ENCODE measurements at places on chromosomes 6 and 20.

- no peak for DNase-seq
These were observed 17.9 kb downstream of the HLA-G start for GRCh38 chr6:29845405-29846006.

GRCh38 chr6:64973142-64973541, 733.9 kb downstream of the EYS start:
- no peak for DNase-seq

GRCh38 chr6:55937261-55937947, 62.0 kb upstream of the BMP5 start:
- DNase-seq: no peak

DNA sequence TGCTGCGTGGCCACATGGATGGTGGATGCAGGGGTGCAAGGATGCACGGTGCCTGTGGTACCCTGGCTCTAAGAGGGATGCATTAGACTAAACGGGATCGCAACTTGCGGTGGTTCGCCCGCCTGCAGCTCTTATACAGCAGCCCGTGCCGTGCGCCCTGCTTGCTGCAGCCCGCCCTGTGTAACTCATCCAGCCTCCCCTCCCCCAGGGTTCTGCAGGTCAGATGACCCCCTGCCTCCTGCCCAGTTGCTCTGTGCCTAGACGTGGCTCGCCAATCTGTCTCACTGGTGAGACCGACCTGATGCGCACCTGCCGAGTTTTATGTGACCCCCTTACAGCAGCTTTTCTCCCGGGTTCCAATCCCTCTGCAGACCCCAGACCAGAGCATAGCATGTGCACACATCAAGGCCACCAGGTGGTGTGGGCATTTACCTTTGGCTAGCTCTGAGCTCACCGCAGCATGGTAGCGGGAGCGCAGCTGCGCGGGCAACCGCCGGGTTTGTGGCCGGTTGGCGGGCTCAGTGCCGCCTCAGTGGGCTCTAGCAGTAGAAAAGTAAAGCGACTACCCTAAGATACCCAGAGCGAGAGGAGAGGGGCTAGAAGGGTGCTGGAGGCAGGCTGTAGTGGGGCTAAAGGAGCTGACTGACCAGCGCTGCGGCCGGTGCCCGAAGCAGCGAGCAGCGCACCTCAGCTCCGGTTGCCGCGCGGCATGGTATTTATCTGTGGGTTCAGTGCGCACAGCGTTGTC, 693 bp upstream of the GNAS-AS1 start:
- DNase-seq: no peak

DNA sequence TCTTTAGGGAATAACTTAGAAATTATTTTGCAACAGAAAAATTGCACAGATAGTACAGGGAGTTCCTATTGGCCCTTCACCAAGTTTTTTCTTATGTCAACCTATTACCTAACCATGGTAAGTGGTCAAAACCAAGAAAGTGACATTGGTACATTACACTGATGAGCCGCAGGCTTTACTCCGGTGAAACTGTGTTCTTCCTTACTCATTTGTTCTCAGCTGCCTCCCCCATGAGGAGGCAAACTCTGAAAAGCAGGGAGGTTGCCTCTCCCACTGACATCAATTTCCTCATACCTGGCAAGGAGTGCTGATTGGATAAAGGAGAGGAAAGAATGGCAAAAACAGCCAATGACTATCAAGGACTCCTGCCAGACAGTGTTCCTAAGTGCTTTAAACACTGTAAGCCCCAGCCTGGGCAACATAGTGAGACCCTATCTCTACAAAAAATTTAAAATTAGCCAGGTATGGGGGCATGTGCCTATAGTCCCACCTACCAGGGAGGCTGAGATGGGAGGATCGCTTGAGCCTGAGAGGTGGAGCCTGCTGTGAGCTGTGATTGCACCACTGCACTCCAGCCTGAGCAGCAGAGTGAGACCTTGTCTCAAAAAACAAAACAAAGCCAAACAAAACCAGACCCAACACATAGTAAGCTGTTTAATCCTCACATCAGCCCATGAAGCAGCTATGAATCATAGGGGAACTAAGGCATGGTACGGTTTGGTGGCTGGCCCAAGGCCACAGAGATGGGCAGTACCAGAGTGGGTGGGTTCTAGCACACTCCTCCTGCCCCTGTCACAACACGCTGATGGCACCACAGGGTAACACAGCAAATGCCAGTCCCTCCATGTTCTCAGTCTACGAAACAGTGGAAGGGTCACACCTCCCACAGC, 24.7 kb downstream of the C20orf203 start:
- no peak for DNase-seq

DNA sequence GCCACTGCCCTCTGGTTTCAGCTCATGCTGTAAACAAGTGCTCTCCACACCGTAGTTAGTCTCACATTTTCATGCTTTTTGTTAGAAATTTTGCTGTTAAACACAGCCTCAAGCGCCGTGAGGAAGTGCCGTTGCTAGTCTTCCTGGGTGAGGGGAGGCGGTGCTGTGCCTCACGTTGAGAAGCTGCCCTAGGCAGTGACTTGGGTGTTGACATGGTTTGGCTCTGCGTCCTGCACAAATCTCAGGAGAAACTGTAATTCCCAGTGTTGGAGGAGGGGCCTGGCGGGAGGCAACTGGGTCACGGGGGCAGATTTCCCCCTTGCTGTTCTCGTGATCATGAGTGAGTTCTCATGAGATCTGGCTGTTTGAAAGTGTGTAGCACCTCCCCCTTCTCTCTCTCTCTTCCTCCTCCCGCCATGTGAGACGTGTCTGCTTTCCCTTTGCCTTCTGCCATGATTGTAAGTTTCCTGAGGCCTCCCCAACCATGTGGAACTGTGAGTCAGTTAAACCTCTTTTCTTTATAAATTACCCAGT, 95.8 kb downstream of the ERMARD start:
- DNase-seq: no peak

DNA sequence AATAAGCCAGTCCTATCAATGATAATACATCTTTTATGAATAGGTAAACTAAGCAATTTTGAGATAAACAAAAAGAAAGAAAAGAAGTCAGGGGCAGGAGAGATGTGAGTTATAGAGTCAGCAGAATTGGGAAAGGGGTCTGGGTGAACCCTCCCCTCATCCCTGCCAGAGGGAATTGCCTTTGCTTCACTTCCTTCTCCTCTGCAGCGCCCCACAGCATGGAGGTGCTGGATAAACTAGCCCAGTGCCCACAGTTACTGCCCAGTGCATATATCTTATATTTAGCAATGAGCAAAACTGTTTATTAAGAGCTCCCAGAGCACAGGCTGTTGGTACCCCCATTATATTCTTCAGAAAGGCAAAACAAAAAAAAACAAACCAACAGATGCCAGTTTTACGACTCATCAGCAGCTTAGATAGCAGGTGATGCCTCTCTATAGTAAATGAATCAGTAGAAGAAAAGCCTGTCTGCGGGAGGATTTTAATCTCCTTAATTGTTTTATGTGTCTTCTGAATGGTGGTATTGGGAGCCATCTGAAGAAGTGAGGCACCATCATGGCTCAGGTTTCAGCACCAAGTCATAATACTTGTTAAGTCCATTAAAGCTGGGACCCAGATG, 419.2 kb downstream of the EPM2A start:
- no peak for DNase-seq

- DNase-seq: no peak
These were observed 13.5 kb upstream of the BMP5 start for GRCh38 chr6:55888917-55889316.

DNA sequence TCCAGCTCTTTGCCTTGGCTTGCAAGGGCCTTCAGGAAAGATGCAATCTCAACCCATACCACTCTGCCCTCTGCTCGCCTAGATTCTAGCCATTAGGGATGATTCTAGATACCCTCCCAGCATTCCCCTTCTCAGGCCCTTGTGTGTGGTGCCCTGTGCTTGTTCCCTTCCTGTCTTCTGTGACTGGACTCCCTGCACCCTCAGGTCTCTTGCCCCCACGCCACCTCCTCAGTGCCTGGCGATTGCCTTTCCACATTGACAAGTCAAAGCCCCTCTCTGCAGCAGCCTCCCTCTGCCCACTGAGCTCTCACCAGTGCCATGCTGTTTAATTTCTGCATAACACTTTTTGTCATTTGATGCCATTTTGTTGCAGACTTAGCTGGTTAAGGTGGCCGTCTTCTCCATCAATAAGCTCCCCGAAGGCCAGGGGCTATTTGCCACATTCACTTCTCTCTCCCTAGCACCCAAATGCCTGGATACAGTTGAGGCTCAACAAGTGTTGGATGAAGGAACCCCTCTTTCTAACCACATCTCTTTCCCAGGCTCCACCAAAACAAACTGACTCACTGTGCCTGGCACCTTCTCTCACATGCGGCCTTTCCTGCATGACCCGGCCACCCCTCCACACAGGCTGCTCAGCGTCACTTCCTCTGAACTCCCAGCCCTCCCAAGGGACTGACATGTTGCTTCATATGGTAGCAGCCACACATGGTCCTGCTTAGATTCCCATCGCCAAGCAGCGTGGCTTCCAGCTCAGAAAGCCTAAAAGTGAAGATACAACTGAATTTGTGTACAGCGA, 4.6 kb upstream of the TXNDC5 start:
- no peak for DNase-seq

GRCh38 chr20:34883087-34883688, 6.8 kb downstream of the ACSS2 start:
- DNase-seq: no peak

DNA sequence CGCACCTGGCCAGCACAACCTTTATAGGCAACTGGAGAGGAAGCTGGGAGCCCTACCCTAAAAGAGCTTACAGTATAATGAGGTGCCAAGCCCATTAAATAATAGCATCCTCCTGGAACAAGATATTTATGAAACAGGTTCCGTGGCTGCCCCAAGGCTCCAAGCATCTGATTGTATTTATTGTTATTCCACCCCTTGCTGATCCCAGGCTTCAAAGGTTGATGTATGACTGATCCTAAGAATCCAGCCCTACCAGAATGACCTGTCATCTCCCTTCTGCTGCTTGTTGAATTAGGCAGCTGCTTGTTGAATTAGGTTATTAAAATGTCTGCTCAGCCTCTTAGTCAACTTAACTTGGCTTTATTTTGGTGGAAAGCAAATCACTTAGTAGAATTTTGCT, 35.2 kb upstream of the SASH1 start:
- DNase-seq: no peak

GRCh38 chr6:97068211-97068610, 143.7 kb downstream of the KLHL32 start:
- no peak for DNase-seq

DNA sequence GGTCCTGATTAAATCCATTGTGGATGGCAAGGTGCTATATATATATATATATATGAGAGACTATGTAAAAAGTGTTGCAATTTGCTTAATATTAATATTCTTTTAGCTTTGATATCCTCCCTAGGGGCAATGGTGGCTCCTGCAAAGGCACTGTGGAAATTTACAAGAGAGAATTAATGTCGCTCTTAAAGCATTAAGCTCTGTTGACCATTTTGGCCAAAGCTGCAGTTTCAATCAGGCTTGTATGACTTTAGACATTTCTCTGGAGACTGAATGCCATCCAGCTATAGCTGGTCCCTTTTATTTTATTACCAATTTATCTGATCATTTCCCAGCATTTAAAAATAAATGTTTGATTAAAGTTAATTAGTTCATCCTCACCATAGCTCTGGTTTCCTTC, 155.3 kb downstream of the JARID2 start:
- no peak for DNase-seq

GRCh38 chr6:162421004-162421403, 306.6 kb downstream of the PRKN start:
- no peak for DNase-seq

DNA sequence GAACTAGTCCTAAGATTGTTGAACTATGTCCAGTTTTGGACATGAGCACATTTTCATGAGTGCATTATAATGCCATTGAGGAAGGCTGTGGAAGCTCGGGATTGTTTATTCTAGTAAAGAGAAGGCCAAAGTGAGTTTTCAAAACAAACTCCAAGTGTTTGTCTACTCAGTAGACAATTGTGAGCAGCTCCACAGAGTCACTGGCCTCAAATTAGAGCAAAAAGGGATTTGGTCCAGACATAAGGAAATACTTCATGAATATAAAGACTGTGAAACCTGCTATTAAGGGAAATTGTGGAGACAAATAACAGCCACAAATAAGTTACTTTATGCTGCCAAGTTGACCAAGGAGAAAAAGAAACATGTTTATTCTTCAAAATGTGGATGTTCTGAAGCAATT, 42.6 kb upstream of the PREP start:
- DNase-seq: no peak

DNA sequence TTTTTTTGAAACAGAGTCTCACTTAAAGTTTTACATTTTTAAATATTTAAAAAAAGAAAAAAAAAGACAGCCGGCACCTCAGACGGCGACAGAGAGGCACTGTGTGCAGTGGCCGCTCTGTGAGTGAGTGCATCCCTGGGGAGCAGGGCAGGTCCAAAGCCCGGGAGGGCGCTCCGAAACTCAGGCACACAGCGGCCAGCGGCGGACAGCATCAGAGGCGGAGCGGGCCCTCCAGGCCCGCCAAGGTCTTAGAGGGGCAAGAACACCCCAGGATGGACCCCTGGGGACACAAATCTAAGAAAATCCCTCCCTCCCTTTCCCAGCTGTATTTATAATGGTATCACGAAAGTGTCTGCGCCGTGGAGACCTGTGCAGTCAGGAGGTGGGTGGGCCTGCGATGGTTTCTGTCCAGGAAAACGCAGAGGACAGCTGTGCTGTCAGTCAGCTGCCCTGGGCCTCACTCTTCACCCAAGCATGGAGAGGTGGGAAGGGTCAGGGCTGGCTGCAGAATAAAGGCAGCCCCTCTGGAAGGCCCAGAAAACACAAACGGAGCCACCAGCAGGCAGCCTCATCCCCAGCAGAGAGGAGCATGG, 43.8 kb downstream of the TAF4 start:
- DNase-seq: no peak

GRCh38 chr6:138538390-138539031, 39.2 kb upstream of the NHSL1 start:
- no peak for DNase-seq

DNA sequence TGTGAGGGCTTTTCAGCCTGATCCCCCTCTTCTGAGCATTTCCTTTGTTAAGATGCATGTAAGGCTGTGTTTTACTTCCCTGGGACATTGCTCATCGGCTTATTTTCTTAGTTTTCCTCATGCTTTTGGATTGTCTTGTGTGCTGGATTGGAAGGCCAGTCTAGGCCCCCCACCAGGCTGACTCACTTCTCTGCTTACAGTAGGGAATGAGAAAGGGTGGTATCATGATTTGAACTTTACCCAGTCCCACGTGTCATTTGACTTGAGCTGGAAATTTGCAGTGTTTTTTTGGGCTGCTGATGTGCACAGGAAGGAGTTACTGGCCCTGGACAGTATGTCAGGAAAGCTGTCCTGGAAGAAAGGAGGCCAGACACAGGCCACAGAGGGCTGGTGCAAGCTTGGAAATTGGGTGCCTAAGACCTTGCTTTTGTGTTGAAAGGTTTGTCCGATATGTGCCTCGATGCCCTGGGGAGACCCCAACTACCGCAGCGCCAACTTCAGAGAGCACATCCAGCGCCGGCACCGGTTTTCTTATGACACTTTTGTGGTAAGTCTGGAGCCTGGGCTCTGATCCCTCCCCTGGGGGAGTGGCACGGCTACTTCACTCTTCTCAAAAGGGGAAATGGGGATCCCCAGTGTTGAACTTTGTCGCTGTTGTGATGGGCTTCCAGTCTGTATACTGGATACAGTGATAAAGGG, 12.8 kb downstream of the RNF114 start:
- DNase-seq: no peak

- no peak for DNase-seq
These were observed 130.8 kb upstream of the TNFAIP3 start for GRCh38 chr6:137736048-137736818.
